ENCODE measurements at places on chromosomes 12 and 14. TPM values are rescaled to one million over a fixed set of nuclear protein-coding genes. Genes with fewer than 3 reads are reported as not detected.

DNA sequence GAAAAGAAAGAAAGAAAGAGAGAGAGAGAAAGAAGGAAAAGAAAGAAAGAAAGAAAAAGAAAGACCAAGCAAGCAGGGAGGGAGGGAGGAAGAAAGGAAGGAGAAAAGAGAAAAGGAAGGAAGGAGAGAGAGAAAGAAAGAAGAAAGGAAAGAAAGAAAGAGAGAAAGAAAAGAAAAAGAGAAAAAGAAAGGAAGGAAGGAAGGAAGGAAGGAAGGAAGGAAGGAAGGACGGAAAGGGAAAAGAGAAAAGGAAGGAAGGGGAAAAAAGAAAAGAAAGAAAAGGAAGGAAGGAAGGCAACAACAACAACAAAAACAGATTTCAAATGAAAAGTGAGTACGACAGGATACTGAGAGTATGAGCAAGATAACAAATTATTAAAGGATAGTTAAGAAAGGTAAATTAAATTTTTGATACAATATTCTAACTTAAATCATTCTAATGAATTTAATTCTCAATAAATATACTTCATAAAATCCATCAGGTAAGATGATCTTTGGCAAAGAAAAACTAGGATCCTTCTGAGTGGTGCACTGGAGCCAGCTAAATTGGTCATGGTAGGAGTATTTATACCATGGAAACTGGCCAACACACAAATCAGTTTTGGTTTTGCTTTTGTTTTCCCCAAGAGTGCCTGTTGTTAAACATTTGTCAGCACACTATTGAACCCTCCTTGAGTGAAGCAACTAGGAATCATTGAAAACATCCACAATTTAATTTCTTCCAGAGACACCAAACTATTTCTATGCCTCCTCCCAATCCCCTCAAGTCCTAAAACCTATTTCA is 56.1 kb upstream of the DYRK2 start:
- DNase-seq: no peak
- H3K4me3 ChIP-seq: no peak overlapping the region
- H3K36me3 ChIP-seq: no peaks in the 10 kb centered on the region
- no peak overlapping the region for H3K27ac ChIP-seq
- H3K4me1 ChIP-seq: no peaks in the 10 kb centered on the region
- H3K27me3 ChIP-seq: no peaks in the 10 kb centered on the region

DNA sequence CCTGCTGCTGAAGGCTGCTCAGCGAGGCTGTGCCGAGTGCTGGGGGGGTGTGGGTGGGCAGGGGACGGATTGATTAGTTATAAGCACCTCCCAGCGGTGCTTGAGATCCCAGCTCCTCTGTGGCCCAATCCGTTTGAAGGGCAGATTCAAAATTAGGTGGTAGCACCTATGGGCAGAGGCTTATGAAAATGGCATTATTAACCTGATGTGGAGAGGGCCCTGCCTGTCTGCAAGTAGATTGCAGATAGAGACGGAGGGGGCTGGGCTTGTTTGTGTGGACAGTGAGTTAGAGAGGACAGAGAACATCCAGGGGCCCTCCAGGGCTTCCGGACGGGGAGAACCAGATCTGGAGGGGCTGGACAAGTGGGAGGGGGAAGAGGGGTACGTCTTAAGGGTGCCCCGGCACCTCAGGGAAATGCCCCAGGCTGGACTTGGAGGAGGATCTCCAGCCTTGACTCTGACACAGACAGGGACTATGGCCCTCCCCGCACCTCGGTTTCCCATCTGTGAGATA is at the start of gene RTL1:
TSS of gene RTL1 (minus strand) at position 51 of the 514 bp plus-strand sequence. CDS start 18,934 bp downstream, outside the sequence.
- H3K27me3 ChIP-seq: peaks cover 13% of the 10 kb centered on the region
- H3K36me3 ChIP-seq: peaks cover 39% of the 10 kb centered on the region
- no peak for DNase-seq
- peaks cover 64% of the 10 kb centered on the region for H3K4me1 ChIP-seq
- no peak within 1 kb of the TSS for H3K4me3 ChIP-seq

- no peak overlapping the region for H3K27ac ChIP-seq
- peaks cover 46% of the 10 kb centered on the region for H3K4me1 ChIP-seq
- no peak for DNase-seq
Observed at GRCh38 chr14:101224356-101225156, 321.0 kb upstream of the RTL1 start.

DNA sequence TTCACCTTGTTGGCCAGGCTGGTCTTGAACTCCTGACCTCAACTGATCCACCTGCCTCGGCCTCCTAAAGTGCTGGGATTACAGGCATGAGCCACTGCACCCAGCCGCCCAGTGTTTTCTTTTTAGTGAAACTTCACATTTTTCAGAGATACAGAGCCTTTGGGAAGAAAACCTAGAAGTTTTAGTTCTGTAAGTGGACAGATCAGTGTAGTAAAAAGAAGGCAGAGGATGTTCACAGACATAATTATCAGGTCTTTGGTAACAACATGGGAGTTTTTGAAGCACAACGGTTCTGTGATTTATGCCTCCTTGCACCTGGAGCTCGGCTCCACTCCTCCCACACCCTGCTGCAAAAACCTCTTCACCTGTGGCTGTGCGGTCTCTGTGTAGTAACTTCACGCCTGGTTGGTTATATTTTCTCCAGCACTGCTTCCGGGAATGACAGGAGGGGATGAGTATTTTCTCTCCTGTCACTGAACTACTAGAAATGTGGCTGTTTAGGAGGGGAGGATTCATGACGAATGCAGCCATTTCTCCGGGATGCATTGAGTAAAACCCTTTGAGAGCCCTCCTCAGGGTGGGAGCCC is 67.0 kb downstream of the ARF6 start:
- no peak overlapping the region for H3K4me3 ChIP-seq
- DNase-seq: no peak
- H3K27me3 ChIP-seq: no peaks in the 10 kb centered on the region

MAP4K5 gene
- polyA plus RNA-seq: 75.8 TPM

C12orf54 gene
- polyA plus RNA-seq: 0.86 TPM

AQP5 gene
- 1.8 TPM for polyA plus RNA-seq

LRRC10 gene
- polyA plus RNA-seq: 0.06 TPM
